ENCODE measurements at places on chromosomes 7 and 10.

- DNase-seq, result peak; percentile 43
Measured at GRCh38 chr7:8365499-8366110, 67.8 kb upstream of the NXPH1 start.

DNA sequence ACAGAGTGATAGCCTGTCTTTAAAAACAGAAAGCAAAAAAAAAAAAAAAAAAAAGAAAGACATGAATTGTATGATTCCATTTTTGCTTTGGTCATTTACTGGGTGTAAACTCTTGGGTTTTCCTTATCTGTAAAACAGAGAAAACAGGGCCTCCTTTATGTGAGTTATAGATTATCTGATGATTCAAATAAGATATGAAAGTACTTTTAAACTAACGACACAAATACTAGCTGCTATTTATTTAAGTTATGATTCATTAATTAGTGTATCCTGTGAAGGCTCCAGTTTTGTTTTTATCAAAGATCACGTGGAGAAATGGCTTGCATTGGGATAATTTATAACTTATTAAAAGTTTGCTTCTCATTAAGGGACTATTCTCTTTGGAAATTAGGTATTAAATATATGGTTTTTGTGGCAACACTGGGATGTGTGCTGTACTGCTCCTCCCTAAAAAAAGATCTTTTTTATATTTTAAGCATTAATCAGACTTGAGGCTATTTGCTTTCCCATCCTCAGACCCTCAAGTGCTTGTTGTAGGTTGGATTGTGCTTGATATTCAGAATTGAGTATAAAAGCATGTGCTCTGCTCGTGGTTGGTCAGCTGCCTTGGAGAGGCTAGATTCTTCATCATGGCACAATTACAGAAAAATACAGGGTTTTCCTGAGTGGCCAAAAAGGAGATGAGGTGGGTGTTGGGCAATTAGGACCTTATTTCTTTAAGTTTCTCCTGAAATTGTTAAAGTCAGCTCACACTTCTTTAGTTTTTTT, 39.9 kb downstream of the NRG3 start:
- DNase-seq, result no peak

- DNase-seq, result no peak
Measured at GRCh38 chr10:50438049-50438936, 185.5 kb downstream of the SGMS1 start.

DNA sequence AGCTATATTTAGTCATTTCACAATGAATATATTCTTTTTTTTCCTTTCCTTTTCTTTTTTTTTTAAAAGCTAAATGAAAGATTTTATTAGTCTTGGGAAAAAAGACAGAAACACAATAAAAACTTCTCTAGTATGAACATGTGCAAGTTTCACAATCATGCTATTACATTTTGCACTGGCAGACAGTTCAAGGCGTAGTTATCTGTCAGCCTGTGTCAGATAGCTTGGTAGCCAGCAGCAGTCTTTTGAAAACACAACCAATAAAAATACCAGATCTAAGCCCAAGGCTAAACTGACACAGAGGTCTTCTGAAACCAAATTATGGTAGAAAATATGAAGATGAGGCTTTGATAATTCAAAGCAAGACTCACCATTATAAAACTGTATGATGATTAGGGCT, 205.8 kb upstream of the TEX47 start:
- no peak for DNase-seq

DNA sequence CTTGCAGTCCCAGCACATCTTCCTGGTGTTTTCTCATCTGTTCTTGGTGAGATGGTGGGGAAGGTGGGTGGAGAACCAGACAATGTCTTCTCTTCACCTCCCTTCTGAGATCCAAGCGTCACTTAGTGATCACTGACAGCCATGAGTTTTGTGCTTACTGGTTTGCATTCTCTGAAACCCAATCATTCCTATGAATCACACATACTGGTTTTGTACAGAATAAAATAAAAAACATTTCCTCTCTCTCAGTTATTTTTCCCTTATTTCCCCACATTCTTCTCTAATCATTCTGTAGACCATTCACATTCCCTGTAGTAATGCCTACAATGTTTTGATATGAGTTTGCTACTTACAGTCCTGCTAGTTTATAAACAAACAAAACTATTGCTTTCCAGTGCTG, 143.8 kb upstream of the SLC13A1 start:
- DNase-seq, result no peak

DNA sequence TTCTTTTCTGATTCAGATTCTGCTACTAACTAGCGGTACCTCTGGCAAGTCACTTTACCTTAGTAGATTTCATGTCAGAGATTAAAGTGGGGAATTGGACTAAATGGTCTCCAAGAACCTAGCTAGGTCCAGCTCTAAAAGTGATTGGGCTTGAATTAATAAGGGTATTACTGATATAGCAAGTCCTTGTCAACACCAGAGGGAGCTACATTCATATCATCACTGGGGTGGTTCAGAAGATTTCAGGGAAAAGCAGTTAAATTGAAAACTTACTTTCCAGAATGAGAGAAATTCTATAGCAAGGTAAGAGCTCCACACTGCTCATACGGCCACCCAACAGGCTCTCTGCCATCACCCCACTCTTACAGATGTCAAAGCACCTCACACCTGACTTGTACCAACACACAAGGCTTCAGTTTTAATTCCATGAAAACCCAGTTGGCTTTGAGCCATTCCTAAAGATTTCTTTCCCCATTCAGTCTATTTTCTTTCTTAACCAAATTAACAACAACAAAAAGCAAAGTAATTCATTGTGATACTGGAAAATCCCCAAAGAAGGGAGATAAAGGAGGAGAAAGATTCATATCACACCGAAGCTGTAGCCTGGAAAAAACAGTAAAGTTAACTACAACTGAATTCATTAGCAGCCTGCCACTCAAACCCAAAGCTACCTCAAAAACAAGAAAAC, 38.0 kb upstream of the SPOCK2 start:
- DNase-seq, result peak; percentile 81

DNA sequence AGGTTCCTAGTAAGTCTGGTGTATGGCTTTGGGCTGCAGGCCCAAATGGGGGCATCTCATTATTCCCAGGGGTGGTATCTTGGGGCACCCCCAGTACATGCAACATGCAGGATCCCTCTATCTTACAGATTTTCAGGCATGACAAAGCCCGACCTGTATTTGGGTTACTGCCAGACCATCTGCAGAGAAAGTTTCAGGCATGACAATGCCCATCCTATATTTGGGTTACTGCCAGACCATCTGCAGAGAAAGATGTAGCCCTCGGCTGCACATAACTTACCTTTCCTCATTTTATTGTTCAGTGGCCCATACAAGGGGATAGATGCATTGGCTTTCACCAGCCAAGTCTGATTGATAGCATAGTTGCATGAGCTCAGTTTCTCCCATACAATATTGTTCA, 112.2 kb upstream of the RAB18 start:
- no peak for DNase-seq

DNA sequence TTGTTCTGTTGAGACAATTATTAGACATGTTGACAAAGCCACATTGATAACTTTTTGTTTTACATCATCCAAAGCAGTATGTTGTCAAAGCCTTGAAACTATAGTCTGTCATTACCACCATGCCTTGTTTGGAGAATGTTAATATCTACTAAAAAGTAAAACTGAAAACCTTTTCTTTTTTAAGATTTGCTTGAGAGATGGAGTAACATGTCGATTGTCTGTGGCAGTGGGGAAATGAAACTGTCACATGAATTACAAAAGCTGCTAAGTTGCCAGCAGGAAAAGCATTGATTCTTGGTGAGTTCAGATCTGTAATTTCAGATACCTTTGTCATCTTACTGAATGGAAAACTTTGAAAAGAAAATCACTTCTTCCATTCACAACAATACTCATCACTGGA, 69.1 kb downstream of the TFPI2 start:
- DNase-seq, result no peak

DNA sequence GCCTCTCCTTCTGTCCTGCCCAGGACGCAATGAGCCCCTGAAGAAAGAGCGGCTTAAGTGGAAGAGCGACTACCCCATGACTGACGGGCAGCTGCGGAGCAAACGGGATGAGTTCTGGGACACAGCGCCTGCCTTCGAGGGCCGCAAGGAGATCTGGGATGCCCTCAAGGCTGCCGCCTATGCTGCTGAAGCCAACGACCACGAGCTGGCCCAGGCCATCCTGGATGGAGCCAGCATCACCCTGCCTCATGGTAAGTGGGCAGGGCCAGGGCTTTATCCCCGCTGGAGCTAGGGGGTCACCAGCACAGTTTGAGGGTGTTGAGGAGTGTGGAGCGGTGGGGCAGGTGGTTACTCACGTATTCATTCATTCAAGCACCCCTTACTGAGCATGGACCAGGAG, 4.7 kb upstream of the ANKRD2 start:
- DNase-seq, result no peak

DNA sequence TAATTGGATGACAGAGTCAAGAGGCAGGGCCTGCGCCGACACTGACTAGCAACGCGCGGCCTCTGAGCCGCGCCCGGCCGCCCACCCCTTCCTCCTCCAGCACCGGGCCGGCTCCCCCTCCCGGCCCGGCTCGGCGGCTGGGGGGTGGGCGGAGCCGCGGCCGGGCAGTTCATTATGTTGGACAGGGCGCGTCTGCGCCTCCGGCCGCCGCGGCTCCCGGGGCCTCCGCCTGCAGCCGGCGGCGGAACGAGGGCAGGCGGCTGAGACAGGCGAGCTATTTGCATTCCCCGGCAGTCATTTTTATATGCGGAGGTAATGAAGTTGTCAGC, 106.7 kb downstream of the SNX10 start:
- peak; percentile 71 for DNase-seq

- DNase-seq, result no peak
Measured at GRCh38 chr7:72055426-72055825, 356.7 kb downstream of the CALN1 start.

- no peak for DNase-seq
Measured at GRCh38 chr7:39832519-39833085, 117.5 kb upstream of the CDK13 start.

GRCh38 chr10:100507357-100507732, 12.3 kb downstream of the SEC31B start:
- DNase-seq, result no peak

DNA sequence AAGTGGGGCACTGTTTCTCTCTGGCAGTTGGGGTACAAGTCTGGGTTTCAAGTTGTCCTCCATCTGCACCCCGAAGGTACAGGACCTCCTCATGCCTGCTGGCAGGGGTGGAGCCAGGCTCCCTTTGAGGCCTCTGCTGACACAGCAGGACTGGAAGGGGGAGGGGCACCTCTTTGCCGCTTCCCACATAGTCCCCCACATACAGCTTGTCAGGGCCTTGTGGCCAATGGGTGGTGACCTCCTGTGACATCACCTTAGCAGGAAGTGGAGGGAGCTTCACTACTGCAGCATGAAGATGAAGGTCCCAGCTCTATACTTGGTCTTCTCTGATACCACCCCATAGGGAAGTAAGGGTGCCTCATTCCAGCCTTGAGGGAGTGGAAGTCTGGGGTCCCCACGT, 167.8 kb downstream of the RAMP3 start:
- DNase-seq, result no peak

- no peak for DNase-seq
Measured at GRCh38 chr10:124573726-124574455, 112.3 kb downstream of the LHPP start.

- no peak for DNase-seq
Measured at GRCh38 chr10:35961501-35961900, 319.4 kb upstream of the FZD8 start.

DNA sequence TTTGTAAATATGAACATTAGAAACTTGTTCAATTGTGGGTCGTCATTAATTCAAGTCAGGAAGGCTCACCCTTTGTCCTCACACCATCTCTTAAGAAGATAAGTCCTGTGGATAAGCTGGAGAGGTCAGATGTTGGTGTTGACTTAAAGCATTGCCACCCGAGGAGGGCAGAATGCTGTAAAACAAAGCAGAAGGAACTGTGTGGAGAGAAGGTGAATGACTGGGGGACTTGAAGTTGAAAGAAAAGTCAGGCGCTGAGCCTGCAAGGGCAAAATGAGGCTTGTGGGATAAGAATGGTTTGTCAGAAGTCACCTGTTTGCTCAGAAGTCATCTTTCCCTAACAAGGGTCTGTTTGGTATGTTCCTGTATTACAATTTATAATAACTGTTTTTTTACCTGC, 9.1 kb downstream of the RPA3 start:
- no peak for DNase-seq
